Activated CD8-positive, alpha-beta T cell treated with anti-CD3 and anti-CD28 coated beads for 36 hours (primary cell): ENCODE measurements at places on chromosomes 3 and 15.

GRCh38 chr15:86159468-86159867 is 79.8 kb downstream of the AGBL1 start:
- DNase-seq, result no peak

GRCh38 chr15:67758619-67759300 is 66.5 kb upstream of the SKOR1 start:
- no peak for DNase-seq

- DNase-seq, result no peak
Observed at GRCh38 chr15:48695088-48695826, 49.7 kb upstream of the FBN1 start.

DNA sequence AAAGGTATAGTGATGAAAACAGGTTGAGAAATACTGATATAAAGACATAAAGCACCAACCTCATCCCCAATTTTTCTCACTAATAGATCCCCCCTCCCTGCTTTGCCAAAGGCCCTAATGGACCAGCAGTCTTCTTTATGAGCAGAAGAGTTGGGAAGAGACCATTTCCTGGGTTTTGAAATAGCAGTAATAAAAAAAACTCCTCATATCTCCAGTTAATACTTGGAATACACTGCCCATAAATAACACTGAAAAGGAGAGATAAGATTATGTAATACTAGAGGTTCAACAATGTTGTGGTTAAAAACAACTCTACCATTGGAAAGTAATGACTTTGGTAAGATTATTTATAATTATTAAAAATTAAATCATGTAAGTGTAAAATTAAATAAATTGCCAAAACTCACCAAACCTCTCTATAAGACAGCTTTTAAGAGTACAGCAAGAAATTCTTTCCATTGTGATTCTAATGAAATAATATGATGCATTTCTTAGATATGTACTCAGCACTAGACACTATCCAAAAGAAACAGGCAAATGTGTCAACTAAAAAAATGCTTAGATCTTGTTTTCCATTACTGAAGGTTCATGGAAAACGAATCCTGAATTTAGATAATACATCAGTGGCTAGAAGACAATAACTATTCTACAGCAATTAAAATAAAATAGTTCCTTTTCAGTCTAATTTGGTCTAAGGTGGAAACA is 88.2 kb downstream of the FAIM start:
- DNase-seq, result no peak

DNA sequence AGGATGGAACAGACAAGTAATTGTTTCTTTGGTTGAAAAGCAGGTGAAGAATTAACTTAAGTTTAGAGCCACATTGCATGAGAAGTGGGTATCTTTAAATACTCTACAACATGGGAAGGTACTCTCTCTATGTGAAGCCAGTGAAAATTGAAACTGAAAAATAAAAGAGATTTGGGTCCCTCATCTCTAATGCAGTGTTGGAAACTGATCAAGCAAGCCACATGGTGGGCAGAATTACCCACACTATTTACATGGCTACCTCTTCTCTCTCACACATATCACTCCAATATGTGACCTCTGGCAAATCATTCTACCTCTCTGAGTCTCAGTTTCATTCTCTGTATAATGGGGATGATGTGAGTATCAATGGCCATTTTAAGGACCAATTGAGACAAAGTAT is 339.0 kb downstream of the IL5RA start:
- no peak for DNase-seq

- peak; percentile 58 for DNase-seq
Observed at GRCh38 chr15:22895465-22896190, 57.2 kb downstream of the NIPA2 start.

DNA sequence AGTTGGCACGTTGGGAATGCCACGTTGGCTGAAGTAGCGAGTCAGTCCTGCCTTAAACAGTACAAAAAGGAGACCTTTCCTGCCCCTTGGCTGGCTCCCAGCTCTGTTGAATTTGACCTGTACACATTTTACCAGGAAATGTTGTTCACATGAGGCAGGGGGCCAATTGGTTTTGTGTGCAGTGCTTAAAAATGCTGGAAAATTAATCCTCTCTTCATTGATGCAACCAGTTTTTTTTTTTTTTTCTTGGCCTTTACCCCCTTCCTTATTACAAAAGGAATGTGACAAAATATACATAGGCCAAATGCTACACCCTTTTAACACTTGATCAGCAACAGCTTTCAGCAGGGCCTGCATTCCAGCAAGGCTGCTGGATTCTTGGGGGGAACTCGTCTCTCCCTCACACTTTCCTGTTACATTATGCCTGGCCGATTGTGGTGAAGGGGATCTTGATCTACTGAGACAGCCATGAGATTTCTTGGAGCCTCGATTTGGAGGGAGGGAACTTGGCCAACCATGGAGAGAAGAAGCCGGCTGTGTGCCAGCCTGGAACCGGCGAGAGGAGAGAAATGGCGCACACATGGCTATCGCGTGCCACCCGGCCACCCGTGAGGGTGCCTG is 93.1 kb downstream of the DNASE1L3 start:
- no peak for DNase-seq

DNA sequence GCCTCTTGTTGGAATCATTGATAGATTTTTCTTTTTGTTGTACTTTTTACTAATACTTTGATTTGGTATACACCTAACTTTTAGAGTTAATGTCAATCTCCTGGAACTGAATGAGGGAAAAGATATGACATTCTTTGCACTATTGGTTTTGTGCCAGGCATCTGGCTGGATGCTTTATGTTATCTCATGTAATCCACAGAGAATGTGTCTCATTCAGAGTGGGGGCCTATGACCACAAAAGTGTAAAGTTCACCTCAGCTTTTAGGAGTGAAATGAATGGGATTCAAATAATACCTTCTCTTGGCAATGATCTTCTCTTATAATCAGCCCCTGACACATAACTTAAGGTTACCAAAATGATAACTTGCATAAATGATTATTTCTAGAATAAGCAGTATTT is 329.1 kb upstream of the ROPN1 start:
- no peak for DNase-seq
